Colonic mucosa (tissue), 4 donors: ENCODE measurements at places on chromosomes 7 and 10. TPM values are rescaled to one million over a fixed set of nuclear protein-coding genes. Genes with fewer than 3 reads are reported as not detected.
A peak's percentile ranks its signal among the peaks of the same experiment; 100 is the strongest.

ZNF503 gene
- 3.6 TPM for total RNA-seq

GJD4 gene
- not detected for total RNA-seq

STOX1 gene
- 3.2 TPM for total RNA-seq

GPNMB gene
- 43.3 TPM for total RNA-seq

MYOF gene
- total RNA-seq, result 90.9 TPM

POU6F2 gene
- total RNA-seq, result 1.3 TPM

- no peaks in the 10 kb centered on the region for H3K36me3 ChIP-seq
- no peaks in the 10 kb centered on the region for H3K4me1 ChIP-seq
- no peaks in the 10 kb centered on the region for H3K27me3 ChIP-seq
Observed at GRCh38 chr10:71648254-71648932, 71.2 kb downstream of the C10orf105 start.

GRCh38 chr10:79081353-79082034, 12.7 kb downstream of the ZMIZ1 start:
- no peak overlapping the region for H3K27ac ChIP-seq
- H3K4me3 ChIP-seq, result no peak overlapping the region
- H3K36me3 ChIP-seq, result no peaks in the 10 kb centered on the region
- H3K4me1 ChIP-seq, result peaks cover 57% of the 10 kb centered on the region
- no peak for DNase-seq
- H3K27me3 ChIP-seq, result no peaks in the 10 kb centered on the region

DNA sequence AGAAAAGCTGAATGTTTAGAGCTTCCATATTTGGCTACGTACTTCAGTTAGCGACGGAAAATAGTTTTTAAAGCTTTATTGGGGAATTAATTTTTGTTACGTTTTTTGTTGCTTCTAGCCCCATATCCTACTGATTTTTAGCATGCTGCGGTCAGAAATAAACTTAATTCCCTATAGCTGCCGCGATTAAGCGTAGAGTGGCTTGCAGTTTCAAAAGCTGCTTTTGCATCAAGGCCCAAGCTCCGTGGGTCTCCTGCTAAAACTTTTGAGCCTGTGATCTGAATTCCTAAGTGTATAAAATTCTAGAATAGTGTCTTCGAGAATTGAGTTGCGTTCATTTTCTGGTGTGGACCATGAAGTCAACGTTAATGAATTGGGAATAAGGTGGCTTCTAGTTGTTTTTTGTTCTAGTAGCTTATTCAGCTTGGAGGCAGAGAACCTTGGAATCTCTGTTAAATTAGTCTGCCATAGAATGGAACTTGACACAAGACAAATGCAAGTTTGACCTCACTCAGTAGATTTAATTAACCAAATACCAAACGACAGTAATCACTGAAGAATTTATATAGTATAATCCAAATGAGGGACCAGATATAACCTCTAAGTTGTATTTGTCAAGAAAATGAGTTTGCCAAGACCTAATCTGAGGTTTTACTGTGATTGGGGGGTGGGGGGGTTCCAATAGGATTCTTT, 977 bp downstream of the CALU start:
- H3K27me3 ChIP-seq, result no peaks in the 10 kb centered on the region
- H3K27ac ChIP-seq, result peak overlapping the region; percentile 88
- no peak for DNase-seq
- peaks cover 9% of the 10 kb centered on the region for H3K4me1 ChIP-seq
- H3K4me3 ChIP-seq, result peak overlapping the region; percentile 96
- H3K36me3 ChIP-seq, result no peaks in the 10 kb centered on the region

DNA sequence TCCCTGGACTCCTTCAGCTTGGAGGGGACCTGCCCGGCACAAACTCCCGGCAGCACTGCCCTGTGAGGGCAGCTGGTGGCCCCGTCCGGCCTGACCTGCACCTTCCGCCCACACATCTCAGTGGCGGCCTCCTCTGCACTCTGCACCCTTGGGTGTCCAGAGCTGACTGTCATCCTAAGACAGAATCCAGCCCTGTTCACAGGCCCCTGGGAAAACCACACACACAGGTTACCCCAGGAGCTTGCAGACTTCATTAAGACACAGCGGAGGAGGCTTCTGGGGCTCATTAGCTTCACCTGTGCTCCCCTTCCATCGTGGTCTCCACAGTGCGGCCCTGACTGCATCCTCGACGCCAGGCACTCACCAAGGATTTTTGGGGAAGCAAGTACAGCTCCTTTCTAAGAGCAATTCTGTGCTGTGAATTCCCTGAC, 51.5 kb upstream of the SHH start:
- H3K27me3 ChIP-seq, result no peaks in the 10 kb centered on the region
- no peak overlapping the region for H3K27ac ChIP-seq
- no peak overlapping the region for H3K4me3 ChIP-seq
- H3K4me1 ChIP-seq, result no peaks in the 10 kb centered on the region
- H3K36me3 ChIP-seq, result no peaks in the 10 kb centered on the region

DNA sequence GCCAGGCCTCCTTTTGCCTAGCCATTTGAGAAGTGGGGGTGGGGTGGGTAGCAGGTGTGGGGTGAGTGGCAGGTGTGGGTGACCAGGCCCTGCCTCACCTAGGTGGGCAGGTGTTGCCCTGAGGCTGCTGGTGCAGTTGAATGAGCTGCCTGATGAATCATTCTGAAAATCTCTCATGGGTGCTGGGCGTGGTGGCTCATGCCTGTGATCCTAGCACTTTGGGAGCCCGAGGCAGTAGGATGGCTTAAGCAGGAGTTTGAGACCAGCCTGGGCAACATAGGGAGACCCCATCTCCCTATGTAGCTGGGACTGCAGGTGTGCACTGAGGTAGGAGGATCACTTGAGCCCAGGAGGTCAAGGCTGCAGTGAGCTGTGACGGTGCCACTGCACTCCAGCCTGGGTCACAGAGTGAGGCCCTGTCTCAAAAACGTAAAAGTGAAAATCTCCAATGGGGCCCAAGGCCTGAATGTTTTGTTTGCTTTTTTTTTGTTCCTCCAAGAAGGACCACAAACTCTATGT, 17.7 kb downstream of the TSPAN14 start:
- no peak overlapping the region for H3K27ac ChIP-seq
- H3K27me3 ChIP-seq, result no peaks in the 10 kb centered on the region
- H3K4me3 ChIP-seq, result no peak overlapping the region
- H3K36me3 ChIP-seq, result no peaks in the 10 kb centered on the region
- DNase-seq, result no peak
- peaks cover 4% of the 10 kb centered on the region for H3K4me1 ChIP-seq

DNA sequence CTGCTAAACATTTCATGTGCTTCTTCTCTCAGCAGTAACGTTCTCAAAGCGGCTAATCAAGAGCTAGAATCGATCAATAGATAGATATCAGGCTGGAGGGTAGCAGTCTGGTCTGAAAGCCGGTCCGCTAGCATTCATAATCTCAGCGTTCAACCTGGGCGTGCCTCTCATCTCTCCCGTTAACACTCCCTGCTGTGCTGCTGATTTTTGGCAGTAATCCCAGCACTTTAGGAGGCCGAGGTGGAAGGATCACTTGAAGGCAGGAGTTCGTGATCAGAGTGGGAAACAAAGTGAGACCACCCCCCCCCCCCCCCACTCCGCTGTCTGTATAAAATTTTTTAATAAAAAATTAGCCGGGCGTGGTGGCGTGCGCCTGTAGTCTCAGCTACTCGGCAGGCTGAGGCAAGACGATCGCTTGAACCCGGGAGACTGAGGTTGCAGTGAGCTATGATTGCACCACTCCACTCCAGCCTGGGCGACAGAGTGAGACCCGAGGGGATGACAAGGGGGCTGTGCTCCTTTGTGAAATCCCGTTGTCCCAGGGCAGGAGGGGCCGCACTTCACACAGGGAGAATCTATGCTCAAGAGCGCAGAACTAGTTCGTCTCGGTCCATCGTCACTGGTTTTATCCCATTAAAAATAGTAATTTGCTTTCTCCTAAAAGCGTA, 624 bp upstream of the CEP55 start:
- no peaks in the 10 kb centered on the region for H3K4me1 ChIP-seq
- no peak overlapping the region for H3K27ac ChIP-seq
- H3K36me3 ChIP-seq, result no peaks in the 10 kb centered on the region

GRCh38 chr10:44070282-44070681, 314.6 kb downstream of the CXCL12 start:
- H3K36me3 ChIP-seq, result no peaks in the 10 kb centered on the region
- no peak for DNase-seq
- H3K27ac ChIP-seq, result no peak overlapping the region
- H3K4me1 ChIP-seq, result no peaks in the 10 kb centered on the region

DNA sequence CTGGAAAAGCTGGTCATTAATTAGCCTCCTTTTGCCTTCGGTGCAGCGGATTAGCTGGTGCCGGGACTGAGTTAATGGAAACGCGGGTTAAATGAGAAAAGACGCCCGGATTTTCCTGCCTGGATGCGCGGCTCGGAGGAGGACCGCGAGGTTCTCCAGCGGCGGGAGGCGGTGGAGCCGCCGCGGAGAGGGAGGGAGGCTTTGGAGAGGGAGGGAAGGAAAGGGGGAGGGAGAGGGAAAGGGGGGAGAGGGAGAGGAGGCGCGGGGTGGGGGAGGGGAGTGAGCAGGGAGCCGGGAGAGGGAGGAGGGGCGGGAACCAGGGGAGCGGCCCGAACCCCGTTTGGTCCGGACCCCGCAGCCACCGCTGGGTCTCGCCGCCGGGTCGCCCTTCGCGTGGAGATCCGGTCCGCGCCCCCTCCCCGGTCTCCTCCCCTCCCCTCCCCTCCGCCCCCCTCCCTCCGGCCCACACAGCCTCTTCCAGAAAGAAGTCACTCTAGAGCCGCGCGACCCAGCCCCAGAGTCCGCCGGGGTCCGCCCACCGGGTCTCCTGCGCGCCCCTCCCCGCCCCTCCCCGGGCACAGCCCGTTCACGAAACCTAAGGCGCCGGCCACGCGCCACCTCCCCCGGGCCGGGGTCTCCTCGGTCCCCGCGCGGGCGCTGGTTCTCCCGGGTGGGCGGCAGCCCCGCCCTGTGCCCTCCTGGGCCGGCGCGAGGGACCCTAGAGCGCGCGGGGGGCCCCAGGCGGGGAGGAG, 347.5 kb downstream of the DNAJB6 start:
- H3K27ac ChIP-seq, result no peak overlapping the region
- peaks cover 76% of the 10 kb centered on the region for H3K27me3 ChIP-seq
- H3K4me3 ChIP-seq, result no peak overlapping the region
- H3K36me3 ChIP-seq, result no peaks in the 10 kb centered on the region
- no peaks in the 10 kb centered on the region for H3K4me1 ChIP-seq

GRCh38 chr7:22442187-22442881, 57.7 kb downstream of the STEAP1B start:
- no peaks in the 10 kb centered on the region for H3K27me3 ChIP-seq
- H3K4me3 ChIP-seq, result no peak overlapping the region
- no peaks in the 10 kb centered on the region for H3K36me3 ChIP-seq
- no peak for DNase-seq

DNA sequence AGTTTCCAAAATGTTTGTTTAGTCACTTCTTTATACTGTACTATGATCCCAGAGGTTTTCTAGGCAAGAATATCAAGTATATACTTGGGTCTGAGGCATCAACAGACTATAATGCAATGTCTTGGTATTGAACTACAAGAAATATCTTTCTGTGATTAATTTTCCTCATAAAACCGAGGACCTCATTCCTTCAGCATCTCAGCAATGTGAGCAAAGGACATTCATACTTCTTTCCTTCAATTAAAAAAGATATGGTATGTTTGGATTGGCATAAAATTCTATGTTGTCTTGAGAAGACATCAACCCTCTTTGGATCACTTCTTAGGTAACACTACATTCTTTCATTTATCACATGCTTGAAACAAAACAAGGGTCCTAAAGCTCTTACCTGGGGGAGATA, 524.5 kb downstream of the PHTF2 start:
- no peaks in the 10 kb centered on the region for H3K36me3 ChIP-seq
- no peak for DNase-seq
- no peaks in the 10 kb centered on the region for H3K27me3 ChIP-seq

GRCh38 chr7:39703144-39703543, 79.8 kb downstream of the RALA start:
- H3K4me1 ChIP-seq, result no peaks in the 10 kb centered on the region
- H3K27me3 ChIP-seq, result no peaks in the 10 kb centered on the region
- no peak for DNase-seq
- no peak overlapping the region for H3K4me3 ChIP-seq
- no peak overlapping the region for H3K27ac ChIP-seq

- DNase-seq, result no peak
- H3K36me3 ChIP-seq, result no peaks in the 10 kb centered on the region
- H3K4me1 ChIP-seq, result no peaks in the 10 kb centered on the region
Observed at GRCh38 chr10:125200396-125200795, 40.0 kb upstream of the CTBP2 start.

GRCh38 chr10:59538623-59539022, 171.0 kb downstream of the SLC16A9 start:
- no peaks in the 10 kb centered on the region for H3K36me3 ChIP-seq
- H3K4me1 ChIP-seq, result no peaks in the 10 kb centered on the region
- H3K4me3 ChIP-seq, result no peak overlapping the region
- no peaks in the 10 kb centered on the region for H3K27me3 ChIP-seq
- no peak for DNase-seq

DNA sequence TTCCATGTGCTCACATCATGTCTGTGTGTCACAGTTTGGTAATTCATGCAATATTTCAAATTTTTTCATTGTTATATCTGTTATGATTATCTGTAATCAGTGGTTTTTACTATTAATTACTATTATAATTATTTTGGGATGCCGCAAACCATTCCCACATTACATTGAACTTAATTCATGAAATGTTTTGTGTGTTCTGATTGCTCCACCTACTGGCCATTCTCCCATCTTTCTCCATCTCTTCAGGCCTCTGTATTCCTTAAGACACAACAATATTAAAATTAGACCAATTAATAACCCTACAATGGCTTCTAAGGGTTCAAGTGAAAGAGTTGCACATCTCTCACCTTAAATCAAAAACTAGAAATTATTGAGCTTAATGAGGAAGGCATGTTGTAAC, 398.5 kb downstream of the PCDH15 start:
- no peaks in the 10 kb centered on the region for H3K27me3 ChIP-seq
- no peak for DNase-seq
- H3K4me1 ChIP-seq, result no peaks in the 10 kb centered on the region
- no peak overlapping the region for H3K4me3 ChIP-seq

DNA sequence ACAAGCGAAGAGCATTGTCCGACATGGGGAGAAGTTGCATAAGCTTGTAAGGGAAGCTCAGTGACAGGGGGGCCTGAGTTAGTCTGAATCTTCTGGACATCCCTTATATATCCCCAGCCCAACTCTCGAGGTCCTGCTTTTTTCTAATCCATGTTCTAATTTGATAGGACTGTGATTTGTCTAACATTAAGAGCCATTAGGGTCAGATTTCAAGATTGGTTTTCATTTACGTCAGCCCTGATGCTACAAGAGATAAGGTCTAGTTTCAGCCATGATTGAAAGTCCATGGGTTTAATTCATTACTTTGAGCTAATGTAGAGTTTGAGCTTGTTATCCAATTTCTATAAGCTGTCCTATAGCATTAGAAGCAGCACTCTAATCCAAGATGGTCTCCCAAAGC, 20.3 kb downstream of the TLX1 start:
- no peaks in the 10 kb centered on the region for H3K36me3 ChIP-seq
- H3K4me1 ChIP-seq, result no peaks in the 10 kb centered on the region
- DNase-seq, result no peak
- H3K4me3 ChIP-seq, result no peak overlapping the region
- peaks cover 23% of the 10 kb centered on the region for H3K27me3 ChIP-seq
- H3K27ac ChIP-seq, result no peak overlapping the region

DNA sequence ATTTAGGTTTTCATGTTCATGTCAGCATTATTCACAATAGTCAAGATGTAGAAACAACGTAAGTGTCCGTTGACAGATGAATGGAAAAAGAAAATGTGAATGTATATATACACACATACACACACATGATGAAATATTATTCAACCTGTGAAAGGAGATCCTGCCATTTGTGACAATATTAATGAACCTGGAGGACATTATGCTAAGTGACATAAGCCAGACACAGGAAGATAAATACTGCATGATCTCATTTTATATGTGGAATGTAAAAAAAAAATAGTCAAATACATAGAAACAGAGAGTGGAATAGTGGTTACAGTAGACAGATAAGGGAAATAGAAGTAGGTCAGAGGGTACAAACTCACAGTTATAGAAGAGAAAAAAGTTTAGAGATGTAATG, 651.1 kb upstream of the MKI67 start:
- H3K4me3 ChIP-seq, result no peak overlapping the region
- no peaks in the 10 kb centered on the region for H3K36me3 ChIP-seq
